ENCODE measurements at places on chromosomes 12 and 14. TPM values are rescaled to one million over a fixed set of nuclear protein-coding genes. Genes with fewer than 3 reads are reported as not detected.

ARG2 gene
- 3.7 TPM for total RNA-seq

RNFT2 gene
- 4.7 TPM for total RNA-seq

GRCh38 chr12:85626001-85626783 lies 210.0 kb downstream of the RASSF9 start:
- no peak for DNase-seq

DNA sequence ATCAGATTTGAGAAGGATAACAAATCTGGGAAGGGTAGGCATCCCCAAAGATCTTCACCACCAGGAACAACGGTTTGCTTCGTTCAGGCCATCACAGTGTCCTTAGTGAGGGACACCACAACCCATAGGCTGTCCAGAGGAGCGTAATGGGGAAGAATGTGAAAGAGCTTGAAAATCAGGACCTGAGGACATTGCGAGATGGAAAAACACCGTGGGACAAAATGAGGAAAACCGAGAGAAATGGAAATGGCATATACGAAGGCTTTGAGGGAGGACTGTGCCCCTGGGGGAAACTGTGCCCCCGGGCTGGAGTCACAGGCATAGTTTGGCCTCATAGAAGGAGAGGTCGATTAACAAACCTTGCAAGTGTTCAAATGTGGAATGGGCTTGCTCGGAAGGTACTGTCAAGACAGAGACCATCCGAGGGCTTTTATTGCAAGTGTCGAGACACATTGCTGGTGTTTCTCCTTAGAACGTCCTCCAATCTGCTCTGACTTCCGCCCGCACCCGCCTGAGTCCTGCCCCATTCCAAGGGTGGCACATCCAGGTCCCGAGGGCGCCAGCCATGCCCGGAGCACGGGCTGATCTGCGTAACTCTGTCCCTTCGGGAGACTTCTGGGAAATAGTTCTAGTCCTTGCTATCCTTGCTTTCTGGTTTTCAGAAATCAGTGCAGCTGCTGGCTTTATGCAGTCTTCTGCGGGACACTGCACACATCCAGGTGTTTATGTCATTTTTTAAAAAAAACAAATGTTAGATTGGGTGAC lies 885 bp upstream of the PALS1 start:
- peak; percentile 44 for DNase-seq

GRCh38 chr14:96741151-96741977 lies 55.8 kb upstream of the VRK1 start:
- DNase-seq = peak; percentile 42

- DNase-seq = no peak
Measured at GRCh38 chr14:63394841-63395240, 76.1 kb upstream of the GPHB5 start.

Measured in uterus (tissue), 4 donors.